ENCODE measurements at places on chromosomes 3 and 15. TPM values are rescaled to one million over a fixed set of nuclear protein-coding genes. Genes with fewer than 3 reads are reported as not detected.

DNA sequence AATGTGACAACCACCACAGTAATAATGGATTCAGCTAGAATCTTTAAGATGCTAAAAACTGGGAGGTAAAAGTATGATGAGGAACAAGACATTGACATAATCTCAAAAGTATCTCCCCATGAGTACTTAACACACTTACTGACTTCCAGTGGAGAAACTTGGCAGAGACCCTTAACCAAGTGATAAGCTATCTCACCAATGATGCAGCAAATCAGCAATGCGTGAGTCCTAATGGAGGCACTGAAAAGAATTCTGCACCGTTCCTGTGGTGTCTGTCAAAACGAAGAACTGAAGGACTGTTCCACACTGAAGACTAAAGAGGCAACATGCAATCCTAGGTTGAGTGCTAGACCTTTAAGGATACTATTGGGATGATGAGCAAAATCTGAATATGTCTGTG, 67.9 kb upstream of the OCA2 start:
- no peak for DNase-seq

- no peak for DNase-seq
Observed at GRCh38 chr15:89806210-89806558, 8.5 kb downstream of the ANPEP start.

DNA sequence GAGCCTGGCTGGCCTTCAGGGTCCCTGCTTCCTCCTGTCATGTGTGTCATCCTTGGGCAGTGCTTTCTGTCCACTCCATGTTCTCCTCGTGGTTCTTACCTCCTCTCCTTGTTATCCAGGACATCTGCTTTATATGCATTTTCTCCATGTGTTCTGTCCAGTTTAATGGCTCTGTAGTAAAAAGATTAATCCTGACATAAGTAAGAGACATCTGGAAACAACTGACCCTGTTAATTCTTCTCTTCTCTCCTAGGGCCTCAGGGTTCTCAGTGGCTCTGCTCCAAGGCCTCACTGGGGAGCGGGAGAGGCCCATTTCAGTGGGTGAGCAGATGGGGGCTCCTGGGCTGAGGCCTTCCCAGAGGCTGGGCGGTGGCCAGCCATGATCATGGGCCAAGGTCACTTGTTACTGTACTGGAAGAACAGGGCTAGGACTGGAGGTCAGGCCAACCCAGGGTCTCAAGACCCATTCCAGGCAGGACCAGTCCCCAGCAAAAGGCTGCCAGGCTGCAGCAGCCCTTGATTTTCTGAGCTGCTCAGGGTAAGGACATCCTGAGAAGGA, 20.2 kb upstream of the CDCP1 start:
- DNase-seq = peak; percentile 80

DNA sequence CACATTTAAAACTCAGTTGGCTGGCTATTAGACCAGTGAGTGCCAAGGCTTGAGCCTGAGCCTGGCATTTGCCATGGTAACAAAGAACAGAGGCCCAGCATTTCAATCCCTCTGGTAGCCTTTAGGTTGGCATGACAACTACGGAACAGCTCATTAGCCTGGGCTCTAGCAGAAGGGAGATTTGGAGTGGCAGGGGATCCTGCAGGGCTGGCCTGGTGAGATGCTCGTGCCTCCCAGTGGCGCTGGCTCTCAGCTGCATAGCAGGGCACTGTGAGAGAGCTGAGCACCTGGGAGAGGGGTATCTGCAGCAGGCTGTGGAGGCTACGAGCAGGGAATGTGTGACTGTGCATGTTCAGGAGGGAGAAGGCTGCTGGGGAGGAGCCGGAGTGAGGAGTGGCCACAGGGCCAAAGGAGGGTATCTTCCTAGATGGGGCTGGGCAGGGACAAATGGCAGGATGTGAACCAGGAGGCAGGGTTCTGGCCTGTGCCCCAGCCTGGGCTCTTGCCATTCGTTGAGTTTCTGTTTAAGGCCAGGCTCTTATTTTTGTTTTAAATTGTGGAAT, 5.6 kb upstream of the ABTB1 start:
- DNase-seq = no peak

DNA sequence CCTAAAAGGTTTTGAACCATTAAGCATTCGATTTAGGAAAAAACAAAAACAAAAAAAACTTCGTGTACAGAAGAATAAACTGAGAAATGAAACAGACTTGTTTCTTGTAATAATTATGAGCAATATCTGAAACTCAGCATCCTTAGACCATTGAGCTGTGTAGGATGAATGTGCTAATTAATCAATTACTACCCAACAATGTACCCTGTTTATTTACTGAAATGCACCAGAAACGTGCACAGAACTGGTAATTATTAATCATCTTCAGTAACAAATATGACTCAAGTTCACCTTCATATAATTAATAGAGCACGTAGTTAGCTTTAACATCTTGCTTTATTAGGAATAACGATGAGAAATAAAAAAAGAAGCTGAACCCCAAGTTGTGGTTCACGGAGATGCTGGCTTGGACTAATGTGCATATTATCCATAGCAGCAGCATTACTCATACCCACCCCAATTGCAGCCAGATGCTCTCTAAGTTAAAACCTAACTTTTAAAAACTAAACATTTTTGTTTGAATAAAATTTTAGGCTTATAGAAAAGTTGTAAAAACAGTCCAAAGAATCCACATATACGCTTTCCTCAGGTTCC, 10.2 kb upstream of the C15orf61 start:
- peak; percentile 70 for DNase-seq

Gene APOD
- total RNA-seq = 1.6 TPM

Gene FANCD2OS
- not detected for total RNA-seq

GRCh38 chr15:93974804-93975481, 256.4 kb upstream of the MCTP2 start:
- DNase-seq = peak; percentile 55

DNA sequence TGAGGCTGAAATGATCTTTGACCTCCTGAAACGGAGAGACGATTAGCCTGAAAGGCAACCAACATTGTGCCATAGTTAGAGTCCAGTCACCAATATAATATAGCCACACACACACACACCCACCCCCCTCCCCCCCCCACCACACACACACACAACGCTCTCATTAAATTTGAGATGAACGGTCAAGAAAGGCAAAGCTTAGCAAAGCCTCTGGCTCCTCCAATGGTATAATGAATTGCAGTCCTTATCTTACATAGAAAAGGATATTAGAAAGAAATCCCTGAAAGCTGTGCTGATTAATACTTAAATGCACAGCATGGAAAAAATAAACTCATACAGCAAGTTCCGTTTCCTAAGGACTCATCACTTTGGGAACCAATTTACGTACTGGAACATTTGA, 876 bp upstream of the ZNF385D start:
- DNase-seq = no peak

- no peak for DNase-seq
Observed at GRCh38 chr3:176087066-176087697, 1110.1 kb downstream of the TBL1XR1 start.

Gene SCN5A
- 0.59 TPM for total RNA-seq

- DNase-seq = no peak
Observed at GRCh38 chr3:59992578-59992977, 942.8 kb upstream of the CFAP20DC start.

GRCh38 chr3:76470285-76470684, 569.6 kb upstream of the ROBO2 start:
- no peak for DNase-seq

GRCh38 chr15:47196048-47196447, 521.3 kb upstream of the SEMA6D start:
- DNase-seq = peak; percentile 71

Gene RLBP1
- not detected for total RNA-seq

DNA sequence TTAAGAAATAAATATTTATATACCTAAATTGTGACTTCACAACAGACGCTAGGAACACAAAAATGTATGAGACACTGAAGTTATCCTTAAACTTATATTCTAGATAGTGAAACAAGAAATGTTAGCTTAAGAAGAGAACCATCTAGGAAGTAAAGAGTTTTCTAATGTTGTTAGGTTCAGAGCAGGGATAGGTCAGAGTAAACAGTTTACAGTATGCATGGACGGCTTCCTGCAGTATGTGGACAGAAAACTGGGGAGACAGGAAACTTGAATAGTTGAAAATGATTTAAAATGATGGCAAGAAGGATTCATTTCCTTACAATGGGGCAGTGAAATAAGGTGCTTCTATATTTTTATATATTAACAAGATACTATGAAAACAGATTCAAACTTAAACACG, 449.8 kb downstream of the MAGI1 start:
- DNase-seq = no peak

Gene CYP8B1
- total RNA-seq = not detected

Gene DNAJC13
- total RNA-seq = 50.0 TPM

Gene CP
- 0.39 TPM for total RNA-seq

DNA sequence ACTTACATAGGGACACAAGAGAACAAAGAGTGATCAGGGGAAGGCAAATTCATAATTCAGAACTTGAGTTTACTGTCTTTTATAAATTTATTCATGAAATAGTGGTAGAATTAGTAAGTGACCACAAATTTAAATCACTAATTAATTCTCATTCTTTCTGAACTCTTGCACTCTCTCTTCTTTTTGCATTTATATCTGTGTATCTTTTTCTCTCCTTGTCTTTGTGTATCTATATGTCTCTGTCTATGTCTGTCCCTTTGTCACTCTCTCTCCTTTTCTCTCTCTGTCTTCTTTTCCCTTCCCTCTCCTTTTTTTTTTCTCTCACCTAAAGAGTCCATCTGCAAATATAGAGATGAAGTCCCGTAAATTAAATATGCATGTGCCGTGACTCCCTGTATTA, 31.5 kb downstream of the RBMS3 start:
- no peak for DNase-seq

DNA sequence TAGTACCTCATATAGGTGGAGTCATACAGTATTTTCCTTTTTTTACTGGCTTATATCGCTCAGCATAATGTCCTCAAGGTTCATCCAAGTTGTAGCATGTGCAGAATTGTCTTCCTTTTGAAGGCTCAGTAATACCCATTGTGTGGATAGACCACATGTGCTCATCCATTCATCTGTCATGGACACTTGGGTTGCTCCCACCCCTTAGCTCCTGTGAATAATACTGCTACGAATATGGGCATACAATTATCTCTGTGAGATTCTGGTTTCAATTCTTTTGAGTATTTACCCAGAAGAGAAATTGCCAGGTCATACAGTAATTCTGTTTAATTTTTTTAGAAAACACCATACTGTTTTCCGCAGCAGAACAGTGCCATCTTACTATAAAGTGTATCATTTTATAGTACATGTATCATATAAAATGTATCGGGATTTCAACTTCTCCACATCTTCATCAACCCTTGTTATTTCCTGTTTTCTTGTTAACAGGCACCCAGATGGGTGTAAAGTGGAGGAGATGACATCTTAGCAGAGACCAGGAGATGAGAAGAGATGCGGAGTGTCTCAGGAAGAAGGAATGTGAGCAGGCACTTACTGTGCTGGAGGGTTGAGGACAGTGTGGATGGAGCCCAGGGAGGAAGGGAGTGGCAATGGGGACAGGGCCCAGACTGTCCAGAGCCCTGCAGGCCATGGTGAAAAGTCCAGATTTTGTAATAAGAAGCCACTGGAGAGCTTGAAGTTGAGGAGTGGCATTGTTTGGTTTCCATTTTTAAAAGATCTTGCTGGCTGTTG, 27.0 kb upstream of the PRR23E start:
- DNase-seq = no peak

GRCh38 chr3:66795365-66795764, 202.7 kb upstream of the KBTBD8 start:
- no peak for DNase-seq

GRCh38 chr3:118110211-118110610, 924.4 kb downstream of the IGSF11 start:
- peak; percentile 11 for DNase-seq

Gene MUC4
- not detected for total RNA-seq

DNA sequence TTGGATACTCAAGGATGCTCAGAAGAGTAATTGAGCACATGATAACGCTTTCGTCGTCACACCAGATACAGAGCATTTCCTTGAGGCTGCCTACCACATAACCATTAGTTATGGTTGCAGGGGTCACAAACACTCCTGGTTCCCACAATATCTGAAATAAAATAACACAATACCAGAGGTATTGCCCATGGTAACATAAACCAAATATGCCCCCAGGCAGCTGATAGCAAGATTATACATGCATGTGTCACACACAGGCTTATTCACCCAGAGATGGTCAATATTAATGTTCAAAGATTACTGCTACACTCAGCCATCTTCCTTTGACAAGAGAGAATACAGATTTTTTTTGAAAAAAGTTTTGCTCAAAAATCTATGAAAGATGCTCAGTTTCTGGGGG, 7.3 kb downstream of the RPL39L start:
- no peak for DNase-seq

Gene SPSB4
- not detected for total RNA-seq

DNA sequence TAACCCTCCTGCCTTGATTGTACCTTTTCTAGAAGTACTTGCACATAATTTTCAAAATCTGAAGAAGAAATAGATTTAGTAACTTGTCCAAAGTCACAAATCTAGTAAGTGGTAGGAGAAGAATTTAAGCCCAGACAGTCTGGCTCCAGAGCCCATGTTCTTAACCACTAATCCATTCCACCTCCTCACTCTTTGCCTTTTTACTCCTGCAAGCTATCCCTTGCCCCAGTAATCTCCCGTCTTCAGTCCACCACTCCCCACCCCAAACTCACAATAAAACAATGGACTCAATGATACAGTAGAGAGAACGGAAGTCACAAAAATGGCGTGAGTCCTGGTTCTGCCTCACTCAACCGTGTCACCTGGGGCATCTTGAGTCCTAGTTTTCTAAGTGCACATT, 48.7 kb downstream of the SETMAR start:
- DNase-seq = no peak

Gene LMOD3
- not detected for total RNA-seq

Gene SCN11A
- total RNA-seq = not detected

Gene ATG3
- total RNA-seq = 126 TPM

- peak; percentile 39 for DNase-seq
Observed at GRCh38 chr3:73868688-73869315, 244.1 kb upstream of the PDZRN3 start.

- no peak for DNase-seq
Observed at GRCh38 chr3:35641331-35641730, 2.0 kb downstream of the ARPP21 start.

Gene WNT5A
- 193 TPM for total RNA-seq

DNA sequence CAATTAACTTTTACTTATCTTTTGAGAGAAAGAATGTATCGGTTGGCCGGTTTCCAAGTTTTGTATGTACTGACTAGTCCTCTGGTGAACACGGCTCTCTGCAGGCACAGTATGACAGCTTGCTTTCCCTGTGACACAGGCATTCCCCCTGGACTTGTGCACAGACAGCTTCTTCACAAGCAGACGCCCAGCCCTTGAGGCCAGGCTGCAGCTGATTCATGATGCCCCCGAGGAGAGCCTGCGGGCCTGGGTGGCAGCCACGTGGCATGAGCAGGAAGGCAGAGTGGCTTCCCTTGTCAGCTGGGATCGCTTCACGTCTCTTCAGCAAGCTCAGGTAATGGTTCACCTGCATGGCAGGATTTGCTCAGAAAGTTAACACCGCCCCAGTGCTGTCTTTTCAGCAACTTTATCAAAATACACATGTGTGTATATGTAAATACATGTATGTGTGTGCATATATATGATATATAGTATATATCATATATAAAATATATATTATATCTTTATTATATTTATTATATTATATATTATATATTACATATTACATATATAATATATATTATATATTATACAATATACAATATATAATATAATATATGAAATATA, 25.5 kb downstream of the FAN1 start:
- no peak for DNase-seq

Data from RPMI7951 (cell line).